Fibroblast of gingiva (primary cell): ENCODE measurements at places on chromosomes 16 and 17.

DNA sequence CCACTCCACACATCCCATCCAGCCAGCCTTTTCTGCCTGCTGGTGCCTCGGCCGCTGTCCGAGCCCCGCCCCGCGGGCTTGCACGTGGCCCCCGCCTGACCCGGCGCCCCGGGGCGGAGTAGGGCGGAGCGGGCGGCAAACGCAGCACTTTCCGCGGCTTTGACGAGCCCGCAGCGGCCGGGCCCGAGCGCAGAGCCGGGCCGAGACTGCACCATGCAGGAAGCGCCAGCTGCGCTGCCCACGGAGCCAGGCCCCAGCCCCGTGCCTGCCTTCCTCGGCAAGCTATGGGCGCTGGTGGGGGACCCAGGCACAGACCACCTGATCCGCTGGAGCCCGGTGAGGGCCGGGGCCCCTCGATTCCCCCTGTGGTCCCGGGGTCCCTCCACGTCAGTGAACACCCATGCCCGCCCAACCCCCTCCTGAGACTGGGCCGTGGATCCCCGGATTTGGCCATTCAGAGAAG is at the start of gene HSF4:
Gene HSF4, plus strand, starts transcription at position 147 of the 463 bp plus-strand sequence. Its CDS starts 67 bp downstream, at position 214.
- peak; percentile 27 for DNase-seq

- no peak for DNase-seq
These were observed 21.1 kb downstream of the MINK1 start for GRCh38 chr17:4854111-4854681.

DNA sequence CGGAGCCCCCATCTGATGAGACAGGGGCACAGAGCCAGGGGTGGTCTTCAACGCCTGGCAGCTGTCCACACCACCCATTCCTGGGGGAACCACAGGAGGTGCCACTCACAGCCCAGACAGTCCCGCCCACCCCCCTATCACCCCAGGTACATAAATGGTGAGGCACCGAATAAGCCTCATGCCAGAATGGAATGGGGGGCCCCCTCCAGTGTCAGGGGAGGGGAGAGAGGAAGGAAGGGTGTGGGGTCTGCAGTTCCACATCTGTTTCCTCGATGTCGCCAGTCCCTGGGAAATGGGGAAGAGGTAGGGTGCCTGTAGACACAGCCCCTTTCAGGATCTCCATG is 1.7 kb downstream of the TMC6 start:
- no peak for DNase-seq

DNA sequence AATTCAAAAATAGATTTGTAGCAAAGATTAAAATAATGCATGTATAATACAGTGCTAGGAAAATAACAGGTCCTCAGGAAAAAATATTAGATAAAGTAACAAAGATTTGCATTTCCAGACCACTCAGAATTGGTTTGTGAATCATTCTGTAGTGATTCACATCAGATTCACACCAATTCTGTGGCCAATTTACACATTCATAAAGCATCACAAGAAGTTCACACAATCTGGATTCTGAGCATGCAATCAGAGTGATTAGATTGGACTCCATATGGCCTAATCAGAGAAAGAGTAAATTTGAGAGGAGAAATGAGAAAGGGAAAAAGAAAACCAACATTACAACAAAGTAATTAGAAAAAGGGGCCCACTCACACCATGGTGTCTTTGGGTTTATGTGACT is 36.0 kb upstream of the SLC47A1 start:
- DNase-seq: no peak

GRCh38 chr17:41785091-41785858 is 1.2 kb downstream of the JUP start:
- no peak for DNase-seq

DNA sequence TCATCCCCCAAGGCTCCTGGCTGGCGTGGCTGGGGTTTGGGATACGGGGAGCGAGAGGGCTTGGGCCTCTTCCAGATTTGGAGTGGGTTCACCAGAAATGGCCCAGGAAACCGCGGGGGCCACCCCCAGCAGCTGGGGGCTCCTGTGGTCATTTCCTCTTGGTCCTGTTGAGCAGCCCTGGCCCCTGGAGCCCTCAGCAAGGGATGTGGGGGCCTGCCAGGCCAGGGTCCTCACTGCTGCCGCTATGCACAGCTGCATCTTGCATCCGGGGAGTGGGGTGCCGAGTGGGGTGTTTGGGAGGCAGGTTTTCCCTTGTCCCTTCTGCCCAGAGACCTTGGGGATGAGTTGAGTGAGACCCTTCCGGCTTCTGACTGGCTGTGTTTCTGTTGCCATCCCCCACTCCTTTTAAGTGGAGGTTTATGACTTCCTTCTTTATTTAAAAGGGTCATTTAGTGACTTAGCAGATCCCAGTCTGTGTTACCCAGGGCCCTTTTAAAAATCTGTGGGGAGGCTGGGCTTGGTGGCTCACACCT is 319.8 kb downstream of the SEC14L1 start:
- no peak for DNase-seq
